ENCODE measurements at places on chromosomes 3 and 15.
A peak's percentile ranks its signal among the peaks of the same experiment; 100 is the strongest.

GRCh38 chr15:59035201-59035600, 47.7 kb downstream of the RNF111 start:
- DNase-seq = no peak

- no peak for DNase-seq
Observed at GRCh38 chr15:87033056-87033455, 953.4 kb downstream of the AGBL1 start.

DNA sequence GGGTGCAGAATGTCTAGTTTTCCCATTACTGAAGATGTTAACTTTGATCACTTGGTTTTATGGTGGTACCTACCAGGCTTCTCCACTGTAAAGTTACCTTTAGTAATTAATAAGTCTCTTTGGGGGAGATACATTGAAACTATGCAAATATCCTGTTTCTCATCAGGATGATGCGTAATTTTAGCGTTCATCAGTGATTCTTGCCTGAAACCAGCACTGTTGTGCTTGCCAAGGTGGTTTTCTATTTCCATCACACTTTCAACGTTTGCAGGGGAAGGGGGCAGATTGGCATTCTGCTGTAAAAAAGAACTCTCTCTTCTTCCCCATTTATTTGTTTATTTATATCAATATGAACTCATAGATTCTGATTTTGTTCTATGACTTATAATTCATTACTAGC, 61.0 kb downstream of the SSR3 start:
- no peak for DNase-seq

- DNase-seq = no peak
Observed at GRCh38 chr3:32952369-32953077, 1.1 kb downstream of the CCR4 start.

GRCh38 chr3:53845881-53846133, 412 bp downstream of the CHDH start:
- no peak for DNase-seq

DNA sequence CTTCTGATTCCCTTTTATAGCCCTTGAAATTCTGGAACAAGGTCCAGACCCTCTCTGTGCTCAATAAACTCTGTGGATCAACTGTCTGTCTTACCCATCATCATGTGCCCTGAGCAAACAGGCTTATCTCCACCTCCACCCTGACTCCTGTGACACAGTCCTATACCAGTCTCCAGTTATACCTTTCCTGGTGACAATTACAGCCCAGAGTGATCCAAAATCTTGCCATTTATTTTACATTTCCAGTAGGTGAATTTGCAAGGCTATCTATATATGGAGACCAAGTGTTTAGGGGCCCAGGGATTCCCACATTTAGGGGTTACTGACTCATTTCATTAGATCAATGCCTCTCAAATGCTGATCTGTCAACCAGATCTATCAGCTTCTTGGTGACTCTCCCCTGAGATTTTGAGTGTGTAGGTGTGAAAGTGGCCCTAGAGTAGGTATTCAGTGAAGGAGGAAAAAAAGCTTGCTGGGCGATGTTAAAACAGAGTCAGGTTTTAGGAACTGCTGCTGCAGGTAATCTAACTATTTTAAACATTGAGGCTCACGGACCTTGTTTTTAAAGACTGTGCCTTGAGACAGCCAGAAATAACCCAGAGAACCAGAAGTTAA, 229.6 kb upstream of the WNT5A start:
- no peak for DNase-seq

- DNase-seq = no peak
Observed at GRCh38 chr3:167936019-167936418, 159.7 kb downstream of the GOLIM4 start.

DNA sequence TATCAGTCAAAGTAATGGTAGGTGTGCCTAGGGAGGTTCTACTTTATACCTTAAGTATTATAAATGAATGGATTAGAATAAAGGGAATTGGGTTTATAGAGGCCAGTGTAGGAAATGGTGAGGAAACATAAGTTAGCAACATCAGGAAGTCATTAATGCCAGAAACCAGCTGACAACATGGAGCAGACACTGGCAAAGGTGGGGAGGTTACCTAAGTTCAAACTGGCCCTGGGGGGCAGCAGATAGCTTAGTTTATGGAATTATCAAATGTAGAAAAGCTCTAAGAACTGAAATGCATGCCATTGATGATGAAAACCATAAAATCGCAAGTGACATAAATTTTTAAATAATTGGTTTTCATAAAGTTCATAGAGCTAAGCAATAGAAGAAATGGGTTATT, 498.6 kb downstream of the NAALADL2 start:
- no peak for DNase-seq

GRCh38 chr3:29763115-29763514, 482.2 kb downstream of the RBMS3 start:
- DNase-seq = no peak

DNA sequence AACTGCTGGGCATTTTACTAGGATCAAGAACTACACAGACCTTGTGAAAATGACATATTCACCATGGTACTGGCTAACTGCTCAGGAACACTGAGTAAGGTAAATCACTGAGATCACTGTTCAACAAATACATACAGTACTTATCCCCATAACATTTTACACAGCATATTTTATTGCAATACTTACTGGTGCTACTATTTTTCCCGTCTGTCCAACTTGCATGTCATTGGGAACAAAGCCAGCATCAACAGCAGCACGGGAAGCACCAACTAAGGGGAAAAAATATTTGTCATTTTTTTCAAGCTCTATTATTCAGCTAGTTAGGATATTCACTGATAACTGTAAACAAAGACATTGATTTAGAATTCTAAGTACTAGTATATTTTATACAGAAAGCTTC, 37.0 kb downstream of the ETFA start:
- DNase-seq = no peak

GRCh38 chr15:80041494-80042253, 17.8 kb upstream of the ZFAND6 start:
- DNase-seq = no peak

GRCh38 chr3:174737966-174738365, 121.2 kb upstream of the NAALADL2 start:
- DNase-seq = no peak

- no peak for DNase-seq
Observed at GRCh38 chr3:116740293-116740692, 30.7 kb downstream of the TUSC7 start.

DNA sequence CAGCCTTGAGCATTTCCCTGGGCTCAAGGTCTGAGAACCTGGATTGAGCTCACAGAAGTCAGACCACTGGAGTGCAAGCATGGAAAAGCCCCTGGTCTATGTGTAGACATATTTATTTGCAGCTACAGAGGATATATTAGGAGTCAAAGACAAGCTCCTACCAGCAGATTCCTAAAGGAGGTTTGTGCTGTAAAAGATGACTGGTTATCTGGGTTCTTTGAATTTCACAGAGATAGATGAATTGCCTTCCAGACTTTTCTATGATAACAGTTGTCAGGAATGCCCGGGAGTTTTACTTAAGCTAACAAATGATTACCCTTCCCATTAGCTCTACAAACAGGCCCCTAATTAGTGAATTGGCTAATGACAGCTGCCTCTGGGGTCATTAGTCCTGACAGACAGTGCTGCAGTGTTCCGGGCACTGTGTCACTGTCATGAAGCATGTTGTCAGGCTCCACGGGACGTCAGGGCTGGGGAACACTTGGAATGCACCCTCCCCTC, 48.8 kb upstream of the PLXNA1 start:
- DNase-seq = peak; percentile 37

All from glutamatergic neuron (in vitro differentiated cells).